Activated CD4-positive, alpha-beta T cell treated with anti-CD3 and anti-CD28 coated beads, Interleukin-2, Interleukin-4, amounts not matched to agents 100 ng/mL and 50 ng/mL, durations not matched to agents 16 hours and 8 hours (primary cell): ENCODE measurements at places on chromosomes 2 and 18.

GRCh38 chr2:230592775-230593174, 119.9 kb upstream of the CAB39 start:
- no peak for DNase-seq

DNA sequence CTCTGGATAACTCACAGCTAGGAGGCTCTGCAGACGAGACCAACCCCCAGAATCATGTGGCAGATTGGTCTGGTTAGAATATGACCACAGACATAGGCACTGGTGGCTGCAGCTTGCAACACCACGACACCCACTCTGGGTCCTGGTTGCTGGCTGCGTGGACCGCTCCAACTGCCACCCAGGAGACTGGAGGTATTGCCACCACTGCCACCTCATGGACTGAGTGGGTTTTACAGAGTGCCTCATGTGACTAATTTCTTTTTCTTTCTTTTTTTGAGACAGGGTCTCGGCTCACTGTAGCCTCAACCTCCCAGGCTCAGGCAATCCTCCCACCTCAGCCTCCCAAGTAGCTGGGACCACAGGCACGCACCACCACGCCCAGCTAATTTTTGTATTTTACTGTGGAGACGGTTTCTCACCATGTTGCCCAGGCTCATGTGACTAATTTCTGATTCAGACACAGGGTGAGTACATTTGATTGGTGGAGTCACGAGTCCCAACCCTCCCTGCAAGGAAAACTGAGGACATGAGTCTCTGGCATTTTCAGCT, 29.9 kb upstream of the NT5DC4 start:
- DNase-seq, result peak; percentile 77

DNA sequence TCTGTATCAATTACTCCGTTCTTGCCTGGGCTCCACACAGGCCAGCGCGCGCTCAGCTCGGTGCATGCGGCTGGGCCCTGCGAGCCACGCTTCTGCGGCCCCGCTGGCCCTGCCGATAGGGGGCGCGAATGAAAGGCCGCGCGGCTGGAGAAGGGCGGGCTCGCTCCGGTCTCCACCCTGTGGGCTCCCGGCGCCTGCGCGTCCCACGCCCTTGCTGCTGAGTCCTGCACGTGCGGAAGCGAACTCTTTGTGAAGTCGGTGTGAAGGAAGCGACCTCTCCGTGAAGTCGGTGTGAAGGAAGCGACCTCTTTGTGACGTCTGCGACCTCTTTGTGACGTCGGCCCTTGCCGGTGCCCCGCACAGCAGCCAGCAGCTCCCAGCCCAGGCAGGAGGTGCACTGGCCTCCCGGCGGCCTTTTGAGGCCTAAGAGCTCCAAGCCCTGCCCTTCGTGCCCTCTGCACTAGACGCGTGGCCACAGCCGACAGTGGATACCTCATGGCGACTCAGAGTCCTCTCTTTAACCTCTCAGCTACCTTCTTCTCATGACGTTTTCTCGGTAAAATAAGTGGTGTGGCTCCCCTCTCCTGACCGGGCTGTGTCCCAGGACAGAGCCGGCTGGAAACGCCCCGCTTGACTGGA, 391.9 kb upstream of the RAB6C start:
- no peak for DNase-seq

- DNase-seq, result no peak
Measured at GRCh38 chr18:30132959-30133358, 909.6 kb downstream of the DSC3 start.

- DNase-seq, result no peak
Measured at GRCh38 chr2:239717706-239718105, 307.4 kb downstream of the NDUFA10 start.

DNA sequence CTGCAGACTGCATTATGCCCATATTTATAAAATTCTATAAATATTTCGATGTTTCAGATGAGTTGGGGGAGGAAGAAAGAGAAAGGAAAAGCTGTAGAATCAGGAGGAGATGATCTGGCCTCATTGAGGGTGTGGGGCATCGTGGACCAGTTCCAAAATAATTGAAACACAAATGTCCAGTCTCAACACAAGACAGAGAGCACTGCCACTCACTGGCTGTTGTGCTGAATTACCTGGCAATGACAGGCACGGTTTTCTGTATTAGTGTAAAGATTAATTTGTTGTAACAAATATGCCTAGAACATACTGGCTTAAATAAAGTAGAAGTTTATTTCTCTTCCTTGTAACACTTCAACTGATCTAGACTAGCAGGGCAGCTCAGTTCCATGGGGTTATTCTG, 24.1 kb downstream of the POLE4 start:
- no peak for DNase-seq

- no peak for DNase-seq
Measured at GRCh38 chr2:20425371-20425881, 21.4 kb upstream of the RHOB start.

- DNase-seq, result no peak
Measured at GRCh38 chr18:801137-801536, 10.9 kb downstream of the YES1 start.

- no peak for DNase-seq
Measured at GRCh38 chr2:38778687-38779082, 675 bp downstream of the GEMIN6 start.

GRCh38 chr2:154758871-154759270, 60.4 kb downstream of the KCNJ3 start:
- DNase-seq, result no peak

GRCh38 chr2:229129738-229130371, 141.2 kb downstream of the PID1 start:
- DNase-seq, result no peak

- no peak for DNase-seq
Measured at GRCh38 chr2:110714452-110715224, 17.7 kb upstream of the ACOXL start.

DNA sequence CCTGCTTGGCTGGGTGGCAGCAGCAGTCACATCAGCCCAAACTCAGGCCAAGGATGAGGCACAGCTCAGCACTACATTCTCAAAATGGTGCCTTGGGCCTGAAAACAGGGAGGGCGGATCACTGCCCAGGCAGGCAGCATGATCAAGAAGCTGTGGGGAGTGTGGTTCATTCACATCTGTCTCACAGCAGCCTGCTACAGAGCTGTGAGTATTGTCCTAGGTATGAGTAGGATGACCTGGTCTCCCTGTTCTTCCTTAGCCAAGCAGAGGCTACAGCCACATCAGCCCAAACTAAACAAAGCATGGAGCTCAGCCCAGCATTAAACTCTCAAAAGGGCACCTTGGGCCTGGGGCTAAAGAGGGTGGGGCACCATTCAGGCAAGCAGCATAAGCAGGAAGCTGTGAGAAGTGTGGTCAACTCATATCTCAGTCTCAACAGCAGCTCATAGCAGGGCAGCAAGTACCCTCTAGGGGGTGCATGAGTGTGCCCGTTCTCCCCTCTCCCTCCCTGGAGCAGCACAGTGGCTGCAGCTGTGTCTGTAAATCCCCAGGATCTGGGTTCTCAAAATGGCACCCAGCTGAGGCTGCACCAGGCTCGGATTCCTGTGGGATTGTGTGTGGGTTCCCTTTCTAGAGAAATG, 139.6 kb downstream of the TRABD2A start:
- peak; percentile 17 for DNase-seq

DNA sequence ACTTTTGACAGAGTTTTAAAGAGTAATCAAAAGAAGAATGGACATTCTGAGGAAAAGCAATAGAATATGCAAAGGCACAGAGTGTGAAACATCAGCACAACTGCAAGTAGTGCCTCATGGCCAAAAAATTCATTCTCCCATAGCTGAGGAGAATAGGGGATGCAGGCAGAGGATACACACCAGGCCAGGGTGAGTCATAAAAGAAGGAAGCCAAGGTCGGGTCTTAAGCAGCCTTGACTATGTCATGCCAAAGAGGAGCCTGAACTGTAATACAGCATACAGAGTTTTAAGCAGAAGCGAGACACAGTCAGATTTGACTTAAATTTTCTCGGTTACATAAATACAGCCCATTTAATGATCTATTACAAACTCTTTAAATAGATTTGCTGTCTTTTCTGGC, 165.0 kb downstream of the LNPK start:
- no peak for DNase-seq

DNA sequence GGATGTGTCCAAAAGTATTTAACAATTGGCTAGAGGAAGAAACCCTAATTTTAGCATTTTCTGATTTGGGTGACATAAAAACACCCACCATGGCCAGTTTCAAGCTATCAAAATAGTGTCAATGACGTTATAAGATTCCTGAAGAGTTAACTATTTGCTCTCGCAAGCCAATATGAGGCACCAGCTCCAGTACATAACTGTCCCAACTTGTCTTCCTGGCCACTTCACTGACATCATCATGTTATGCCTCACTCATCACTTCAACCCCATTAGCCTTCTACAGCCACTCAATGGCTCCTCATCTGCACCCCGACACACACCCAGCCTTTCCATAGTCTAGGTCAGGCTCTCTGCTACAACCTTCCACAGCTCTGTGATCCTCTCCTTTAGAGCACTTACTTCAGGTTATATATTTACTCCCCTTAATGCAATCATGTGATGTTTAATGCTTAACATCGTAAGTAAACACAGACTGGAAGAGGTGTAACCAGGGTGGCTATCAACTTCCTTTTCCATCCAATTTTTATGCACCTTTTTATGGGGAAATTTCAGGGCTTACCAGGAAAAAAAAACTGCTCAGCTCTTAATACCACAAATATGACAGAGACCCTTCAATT, 158.7 kb downstream of the VWC2L start:
- no peak for DNase-seq

- DNase-seq, result peak; percentile 60
Measured at GRCh38 chr2:9422321-9423099, 818 bp downstream of the ITGB1BP1 start.

GRCh38 chr18:75635096-75635495, 207.6 kb upstream of the SMIM21 start:
- DNase-seq, result no peak

GRCh38 chr2:41954304-41955291, 93.2 kb upstream of the PKDCC start:
- no peak for DNase-seq

DNA sequence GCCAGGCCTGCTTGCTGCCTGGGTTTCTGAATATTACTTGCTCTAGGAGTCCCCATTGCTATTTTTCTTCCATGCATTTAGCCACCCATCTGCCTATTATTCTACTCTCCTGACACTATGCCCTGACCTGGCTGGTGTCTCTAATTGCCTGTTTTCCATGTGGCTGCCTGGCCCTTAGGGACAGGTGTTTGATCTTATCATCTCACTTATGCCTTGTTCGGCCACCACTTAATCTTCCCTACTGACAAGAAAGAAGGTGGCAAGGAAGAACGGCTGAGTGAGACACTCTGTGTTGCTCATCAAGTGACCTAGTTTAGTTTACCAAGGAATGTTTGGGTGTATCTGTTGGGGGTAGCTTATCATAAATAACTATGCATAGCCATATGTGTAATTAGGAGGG, 50.4 kb upstream of the RAPH1 start:
- no peak for DNase-seq

GRCh38 chr2:26816893-26817292, 31.0 kb downstream of the CENPA start:
- DNase-seq, result no peak

- DNase-seq, result no peak
Measured at GRCh38 chr2:238742066-238742465, 105.8 kb upstream of the TWIST2 start.

DNA sequence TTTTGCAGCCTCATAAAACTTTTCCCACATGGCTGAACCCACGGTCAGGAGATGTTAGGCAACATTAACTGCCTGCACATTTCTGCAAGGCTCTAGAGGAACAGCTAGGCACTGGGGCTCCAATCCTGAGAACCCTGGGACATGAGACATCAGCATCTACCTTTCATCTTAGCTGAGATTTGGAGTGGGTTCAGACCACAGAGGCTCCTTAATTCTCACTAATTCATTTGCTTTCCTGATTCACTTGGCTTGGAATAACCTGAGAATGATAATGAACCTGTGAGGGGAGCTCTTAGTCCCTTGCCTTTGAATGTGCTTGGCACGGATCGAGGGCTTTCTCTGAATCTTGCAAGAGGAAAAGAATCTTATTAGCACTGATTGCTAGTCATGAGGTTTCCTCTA, 266.2 kb downstream of the FIGN start:
- DNase-seq, result no peak

- no peak for DNase-seq
Measured at GRCh38 chr18:59661891-59662701, 35.1 kb downstream of the CCBE1 start.

- no peak for DNase-seq
Measured at GRCh38 chr2:107462181-107462580, 364.5 kb upstream of the RGPD4 start.

- DNase-seq, result no peak
Measured at GRCh38 chr2:38660282-38660681, 5.6 kb upstream of the GALM start.

GRCh38 chr2:66494708-66495107, 59.8 kb downstream of the MEIS1 start:
- no peak for DNase-seq

GRCh38 chr2:1837022-1837421, 92.7 kb upstream of the PXDN start:
- DNase-seq, result no peak

DNA sequence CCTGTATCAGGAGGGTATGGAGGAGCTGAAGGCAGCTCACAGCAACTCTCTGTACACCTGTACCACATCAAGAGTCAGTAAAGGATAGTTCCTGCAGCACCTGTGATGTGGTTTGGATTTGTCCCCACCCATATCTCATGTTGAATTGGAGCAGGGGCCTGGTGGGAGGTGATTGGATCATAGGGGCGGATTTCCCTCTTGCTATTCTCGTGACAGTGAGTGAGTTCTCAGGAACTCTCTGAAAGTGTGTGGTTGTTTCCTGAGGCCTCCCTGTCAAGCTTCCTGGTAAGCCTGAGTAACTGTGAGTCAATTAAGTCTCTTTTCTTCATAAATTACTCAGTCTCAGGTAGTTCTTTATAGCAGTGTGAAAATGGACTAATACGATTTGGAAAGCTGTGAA, 28.9 kb downstream of the OSBPL1A start:
- peak; percentile 76 for DNase-seq

GRCh38 chr2:178860551-178860950, 53.3 kb upstream of the TTN start:
- DNase-seq, result no peak

GRCh38 chr2:47704287-47704686, 78.7 kb upstream of the MSH6 start:
- DNase-seq, result no peak

GRCh38 chr2:187825108-187825507, 270.9 kb upstream of the TFPI start:
- no peak for DNase-seq

GRCh38 chr2:33104726-33105125, 158.0 kb downstream of the LTBP1 start:
- no peak for DNase-seq

GRCh38 chr2:205746420-205746785, 64.1 kb downstream of the NRP2 start:
- DNase-seq, result no peak
